ENCODE measurements at places on chromosomes 6 and 20. TPM values are rescaled to one million over a fixed set of nuclear protein-coding genes. Genes with fewer than 3 reads are reported as not detected.

- no peak for DNase-seq
- H3K4me1 ChIP-seq, result peaks cover 9% of the 10 kb centered on the region
- no peak overlapping the region for H3K27ac ChIP-seq
- H3K36me3 ChIP-seq, result no peaks in the 10 kb centered on the region
- peak overlapping the region; percentile 40 for H3K4me3 ChIP-seq
Observed at GRCh38 chr6:43274916-43275597, 23.0 kb upstream of the SLC22A7 start.

- no peak for DNase-seq
- H3K4me1 ChIP-seq, result no peaks in the 10 kb centered on the region
- no peak overlapping the region for H3K4me3 ChIP-seq
- no peaks in the 10 kb centered on the region for H3K36me3 ChIP-seq
- H3K27ac ChIP-seq, result no peak overlapping the region
Observed at GRCh38 chr6:24867104-24867703, 68.5 kb upstream of the ARMH2 start.

DNA sequence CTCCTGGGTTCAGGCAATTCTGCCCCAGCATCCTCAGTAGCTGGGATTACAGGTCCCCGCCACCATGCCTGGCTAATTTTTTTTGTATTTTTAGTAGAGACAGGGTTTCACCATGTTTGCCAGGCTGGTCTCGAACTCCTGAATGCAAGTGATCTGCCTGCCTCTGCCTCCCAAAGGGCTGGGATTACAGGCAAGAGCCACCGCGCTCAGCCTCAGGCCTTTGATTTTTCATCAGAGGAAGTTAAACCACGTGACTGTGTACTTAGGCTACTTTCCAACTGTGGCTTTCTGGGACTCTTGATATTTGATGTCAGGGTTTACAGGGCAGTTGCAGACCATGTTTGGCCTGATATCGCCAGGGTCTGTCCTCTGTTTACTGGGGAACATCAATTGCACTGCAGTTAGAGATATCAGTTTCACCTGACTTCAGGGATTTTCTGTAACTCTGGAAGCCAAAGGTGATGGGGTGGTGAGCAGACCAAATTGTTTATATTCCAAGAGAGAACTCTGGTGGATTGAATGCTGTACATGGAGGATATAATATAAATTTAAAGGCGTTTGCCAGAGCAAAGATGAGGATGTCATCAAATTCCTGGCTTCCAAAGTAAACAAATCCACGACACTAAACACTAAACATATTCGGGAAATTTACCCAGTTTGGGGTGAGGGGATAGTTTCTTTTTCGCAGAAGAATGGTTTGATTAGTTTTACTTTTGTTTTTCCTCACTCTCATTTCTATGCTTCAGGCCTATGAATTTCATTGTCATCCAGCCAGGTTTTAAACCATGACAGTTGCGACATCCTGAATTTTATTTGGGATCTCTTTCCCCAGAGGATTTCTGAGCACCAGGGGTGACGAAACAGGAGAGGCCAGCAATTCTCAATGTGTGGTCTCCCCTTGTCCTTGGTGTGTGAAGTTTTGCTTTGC is 4.2 kb downstream of the PSMF1 start:
- H3K27ac ChIP-seq, result no peak overlapping the region
- H3K27me3 ChIP-seq, result no peaks in the 10 kb centered on the region
- H3K36me3 ChIP-seq, result peaks cover 22% of the 10 kb centered on the region
- no peak for DNase-seq
- H3K4me3 ChIP-seq, result no peak overlapping the region
- H3K4me1 ChIP-seq, result peaks cover 45% of the 10 kb centered on the region

Gene RPP21
- 262 TPM for total RNA-seq

Gene TGM2
- total RNA-seq, result 529 TPM

GRCh38 chr6:130218134-130218533 is 4.6 kb downstream of the SAMD3 start:
- H3K27ac ChIP-seq, result no peak overlapping the region
- H3K36me3 ChIP-seq, result no peaks in the 10 kb centered on the region
- H3K27me3 ChIP-seq, result no peaks in the 10 kb centered on the region

GRCh38 chr6:25829375-25829774 is 2.5 kb downstream of the SLC17A1 start:
- DNase-seq, result no peak
- H3K27me3 ChIP-seq, result no peaks in the 10 kb centered on the region
- no peaks in the 10 kb centered on the region for H3K36me3 ChIP-seq
- no peak overlapping the region for H3K4me3 ChIP-seq
- H3K4me1 ChIP-seq, result no peaks in the 10 kb centered on the region

DNA sequence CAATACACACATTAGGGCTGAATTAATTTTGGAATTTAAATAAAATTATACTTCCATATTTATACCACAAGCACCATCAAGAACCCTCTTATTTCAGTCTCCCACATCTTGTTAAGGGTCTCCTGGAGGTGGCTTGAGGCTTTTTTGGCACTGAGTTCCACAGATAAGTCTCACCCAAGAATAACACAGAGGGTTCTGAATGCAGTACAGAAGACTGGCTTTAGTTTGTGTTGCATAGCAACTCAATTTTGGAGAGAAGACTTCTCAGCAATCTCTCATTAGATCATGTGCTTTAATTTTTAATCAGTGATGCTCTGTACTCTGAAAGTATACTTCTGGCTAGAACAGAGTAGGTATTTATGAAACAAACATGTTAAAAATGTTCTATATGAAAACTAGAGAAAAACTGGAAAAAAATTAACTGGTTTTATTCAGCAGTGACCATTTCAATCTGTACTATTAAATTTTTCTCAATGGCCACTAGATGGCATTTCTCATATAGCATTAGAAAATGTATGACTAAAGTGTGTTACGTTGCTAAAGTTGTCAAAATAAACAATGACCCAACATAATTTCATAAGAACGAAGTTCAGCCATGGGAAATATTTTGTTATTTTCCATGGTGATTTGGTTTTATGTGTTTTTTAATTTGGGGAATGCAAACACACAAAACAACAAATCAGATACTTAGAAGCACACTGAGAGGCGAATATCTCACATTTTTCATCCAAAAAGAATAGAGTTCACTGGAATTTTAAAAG is 32.7 kb upstream of the MAP7 start:
- no peak overlapping the region for H3K4me3 ChIP-seq
- H3K4me1 ChIP-seq, result peaks cover 5% of the 10 kb centered on the region
- peaks cover 47% of the 10 kb centered on the region for H3K36me3 ChIP-seq
- no peak for DNase-seq
- no peaks in the 10 kb centered on the region for H3K27me3 ChIP-seq
- H3K27ac ChIP-seq, result peak overlapping the region; percentile 86

Gene FKBP1C
- not detected for total RNA-seq

- no peaks in the 10 kb centered on the region for H3K36me3 ChIP-seq
- H3K27ac ChIP-seq, result no peak overlapping the region
- H3K4me1 ChIP-seq, result no peaks in the 10 kb centered on the region
- no peak for DNase-seq
- no peaks in the 10 kb centered on the region for H3K27me3 ChIP-seq
Observed at GRCh38 chr6:12529364-12530019, 187.1 kb upstream of the PHACTR1 start.

Data from ascending aorta (tissue), 2 donors.